Substantia nigra (tissue), 51 donors: ENCODE measurements at places on chromosomes 6 and 20.

DNA sequence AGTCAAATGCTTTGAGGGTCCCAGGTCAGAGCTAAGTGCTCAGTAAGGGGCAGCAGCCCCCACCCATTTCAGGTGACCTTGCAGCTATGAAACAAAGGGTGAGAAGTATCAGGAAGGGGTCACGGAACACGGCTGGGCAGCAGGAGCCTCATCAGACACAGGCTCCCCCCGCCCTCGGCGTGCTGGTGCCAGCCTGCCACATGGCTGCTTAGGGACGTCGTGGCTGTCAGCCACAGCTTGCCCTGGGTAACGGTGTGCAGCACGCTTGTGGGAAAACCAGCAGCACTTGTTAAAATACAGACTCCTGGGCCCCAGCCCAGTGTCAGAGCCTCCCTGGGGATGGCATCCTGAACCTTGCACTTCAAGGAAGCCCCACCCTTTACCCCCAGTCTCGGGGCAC lies 39.3 kb downstream of the SSR1 start:
- DNase-seq: no peak

DNA sequence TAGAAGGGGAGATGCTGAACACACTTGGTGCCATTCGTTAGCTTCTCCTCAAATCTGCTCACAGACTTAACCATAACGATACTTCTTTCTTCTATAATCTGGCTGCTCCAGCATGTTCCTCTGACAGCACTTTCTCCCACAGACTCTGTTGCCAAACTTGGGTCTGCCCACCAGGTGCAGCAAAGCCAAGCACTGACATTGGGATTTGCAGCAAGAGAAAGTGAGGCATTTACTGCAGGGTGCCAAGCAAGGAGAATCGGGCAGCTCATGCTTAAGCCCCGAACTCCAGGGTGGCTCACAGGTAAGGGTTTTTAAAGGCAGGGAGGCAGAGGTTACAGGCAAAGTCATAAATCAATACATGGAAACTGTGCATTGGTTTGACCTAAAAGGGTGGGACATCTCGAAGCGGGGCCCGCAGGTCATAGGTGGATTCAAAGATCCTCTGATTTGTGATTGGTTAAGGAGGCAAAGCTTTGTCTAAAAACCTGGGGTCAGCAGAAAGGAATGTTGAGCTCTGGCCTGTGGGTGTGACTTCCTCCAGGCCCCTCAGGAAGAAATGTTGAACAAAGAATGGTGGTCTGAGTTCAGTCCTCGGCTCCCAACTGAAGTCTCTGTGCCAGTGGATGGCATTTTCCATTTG lies 25.1 kb upstream of the PNPLA1 start:
- DNase-seq: no peak

DNA sequence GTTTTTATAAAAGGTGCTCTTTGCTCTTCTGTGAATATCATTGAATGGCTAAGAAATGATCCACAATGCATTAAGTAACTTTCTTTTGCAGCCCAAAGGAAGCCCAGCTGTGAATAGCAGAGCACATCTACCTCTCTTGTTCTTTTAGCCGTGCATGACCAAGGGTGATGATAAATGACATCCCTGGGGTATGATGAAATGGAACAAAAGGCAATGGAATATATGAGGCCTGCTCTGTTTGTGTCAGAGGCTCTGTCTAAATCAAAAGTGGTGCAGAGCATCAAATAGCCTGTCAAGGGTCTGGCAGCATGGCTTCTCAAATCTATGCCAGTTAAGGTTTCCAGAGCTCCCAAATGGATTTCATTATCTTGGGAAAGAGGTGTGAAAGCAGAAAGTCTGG lies 362.6 kb upstream of the RNF217 start:
- DNase-seq: no peak

- DNase-seq: no peak
Measured at GRCh38 chr6:64712606-64713005, 994.4 kb downstream of the EYS start.

- DNase-seq: no peak
Measured at GRCh38 chr6:39801456-39802251, 9.5 kb downstream of the DAAM2 start.

GRCh38 chr6:105991561-105992314 lies 94.4 kb upstream of the PRDM1 start:
- no peak for DNase-seq
